Head of caudate nucleus (tissue), 42 donors: ENCODE measurements at places on chromosomes 16 and 17.

DNA sequence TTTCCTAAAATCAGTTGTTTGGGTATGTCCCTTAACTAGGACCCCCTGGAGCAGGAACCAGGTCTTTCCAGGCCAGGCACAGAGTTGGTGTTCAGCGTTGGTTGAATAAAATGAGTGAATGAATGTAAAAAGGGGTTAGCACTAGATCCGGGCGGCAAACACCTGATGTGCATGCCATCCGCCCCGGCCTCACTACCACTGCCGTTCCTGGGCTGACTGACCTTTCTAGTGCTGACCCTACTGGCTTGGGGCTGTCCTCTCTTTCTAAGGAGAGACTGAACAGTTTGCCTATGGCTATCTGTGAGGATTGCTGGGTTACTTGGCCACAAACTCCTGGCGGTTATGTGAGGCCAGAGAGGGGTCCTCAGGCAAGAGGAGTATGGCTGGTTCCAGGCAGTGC lies 10.1 kb upstream of the PHF12 start:
- DNase-seq = no peak

DNA sequence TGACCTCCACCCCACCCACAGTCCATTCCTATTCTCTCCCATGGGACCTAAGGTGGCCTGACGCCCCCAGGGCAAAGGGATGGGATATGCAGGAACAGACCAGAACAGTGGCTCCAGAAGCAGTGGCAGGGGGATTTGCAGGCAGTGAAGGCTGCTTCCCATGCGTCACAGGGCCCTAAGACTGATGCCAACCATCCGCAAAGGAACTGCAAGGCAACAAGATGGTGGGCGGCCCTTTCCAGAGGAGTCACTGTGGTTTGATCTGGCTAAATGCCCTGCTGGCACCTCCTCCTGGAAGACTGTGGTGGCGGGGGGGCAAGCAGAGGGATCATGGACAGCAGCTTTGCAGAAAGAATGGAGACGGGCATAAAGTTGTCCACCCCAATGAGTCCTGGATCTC lies 4.4 kb upstream of the SLC39A11 start:
- DNase-seq = no peak

GRCh38 chr17:78935419-78936323 lies 10.5 kb upstream of the TIMP2 start:
- DNase-seq = no peak

DNA sequence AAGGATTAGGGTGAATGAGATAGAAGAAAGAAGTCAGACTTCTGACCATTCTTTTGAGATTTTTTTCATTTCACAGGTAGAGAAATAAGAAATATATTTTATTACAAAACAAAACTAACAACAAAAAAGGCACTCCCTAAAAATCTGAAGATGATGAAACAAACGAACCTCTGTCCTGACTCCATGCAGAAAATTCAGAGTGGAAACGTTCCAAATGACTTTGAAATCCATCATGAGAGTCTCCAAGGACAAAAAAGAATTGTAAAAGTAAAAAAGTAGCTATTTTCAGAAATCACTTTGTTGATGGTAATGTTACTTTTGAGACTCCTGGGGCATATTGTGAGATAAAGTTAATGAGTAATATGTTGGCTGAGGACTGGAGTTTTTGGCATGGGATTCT lies 26.4 kb upstream of the MNT start:
- DNase-seq = no peak

- no peak for DNase-seq
Observed at GRCh38 chr17:80129006-80129565, 17.8 kb downstream of the EIF4A3 start.

- no peak for DNase-seq
Observed at GRCh38 chr17:49455272-49455861, 39.7 kb upstream of the NGFR start.

- DNase-seq = no peak
Observed at GRCh38 chr17:80286638-80286960, 25.9 kb downstream of the RNF213 start.

GRCh38 chr17:58324409-58325288 lies 3.9 kb downstream of the TSPOAP1 start:
- DNase-seq = no peak

- peak; percentile 48 for DNase-seq
Observed at GRCh38 chr16:83951544-83951943, 1.5 kb upstream of the OSGIN1 start.

DNA sequence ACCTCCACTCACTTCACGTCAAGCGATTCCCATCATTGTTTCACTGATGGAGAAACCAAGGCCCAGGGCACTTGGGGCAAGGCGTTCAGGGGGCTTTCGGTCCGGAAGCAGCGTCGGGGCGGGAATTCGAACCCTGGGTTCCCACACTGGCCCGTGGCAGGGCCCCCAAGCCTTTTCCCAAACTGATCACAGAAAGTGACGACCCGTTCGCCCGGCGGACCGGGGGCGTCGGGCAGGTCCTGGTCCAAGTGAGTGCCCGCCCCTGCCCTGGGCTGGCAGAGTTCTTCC lies 856 bp upstream of the MON1B start:
- DNase-seq = no peak

- DNase-seq = no peak
Observed at GRCh38 chr16:27242868-27243590, 25.5 kb downstream of the NSMCE1 start.

GRCh38 chr17:60102632-60103096 lies 23.9 kb upstream of the HEATR6 start:
- DNase-seq = no peak

GRCh38 chr17:6502871-6503509 lies 53.4 kb downstream of the PITPNM3 start:
- DNase-seq = no peak
